ENCODE measurements at places on chromosomes 7 and 10. TPM values are rescaled to one million over a fixed set of nuclear protein-coding genes. Genes with fewer than 3 reads are reported as not detected.

DNA sequence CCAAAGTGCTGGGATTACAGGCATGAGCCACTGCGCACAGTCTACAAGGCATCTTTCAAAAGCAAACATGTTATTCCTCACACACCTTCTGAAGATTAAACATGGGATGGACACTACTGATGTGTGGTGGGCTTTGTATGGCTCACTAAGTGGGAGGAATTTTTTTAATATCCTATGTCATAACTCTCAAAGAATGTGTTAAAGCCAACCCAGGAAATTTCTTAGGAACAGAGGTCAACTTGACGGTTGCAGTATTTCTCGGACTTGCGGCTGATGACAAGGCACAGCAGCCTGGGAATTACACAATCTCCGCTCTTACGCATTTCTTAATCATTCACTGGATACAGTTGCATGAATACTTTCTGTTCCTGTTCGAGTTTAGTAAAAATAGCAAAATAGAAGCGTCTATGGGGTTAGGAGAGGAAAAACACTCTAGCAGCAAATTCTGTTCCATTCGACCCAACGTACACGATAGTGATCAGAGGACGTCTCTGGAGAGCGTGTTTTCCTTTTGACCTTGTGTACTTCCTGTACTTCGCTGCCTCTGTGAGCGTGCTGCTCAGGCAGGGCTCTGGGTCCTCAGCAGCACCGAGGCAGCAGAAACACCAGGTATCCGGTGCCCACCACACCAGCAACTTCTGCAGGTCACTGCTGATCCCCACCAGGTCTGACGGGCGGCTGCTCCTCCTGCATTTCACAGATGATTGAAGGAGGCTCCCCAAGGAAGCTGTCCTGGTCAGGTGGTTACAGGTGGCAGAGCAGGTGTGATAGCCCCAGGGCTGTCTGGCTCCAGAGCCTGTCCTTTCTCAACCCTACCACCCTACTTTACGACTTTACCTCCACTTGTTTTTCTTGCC is 26.4 kb upstream of the SRGN start:
- peak; percentile 11 for DNase-seq

The ACSM6 gene
- total RNA-seq: not detected

- DNase-seq: peak; percentile 80
Measured at GRCh38 chr7:101085162-101085964, at the start of gene TRIM56. Gene TRIM56, plus strand, starts transcription at chr7:101085481. Its CDS starts 1,832 bp downstream, at chr7:101087313.

The CISD1 gene
- 20.3 TPM for total RNA-seq

DNA sequence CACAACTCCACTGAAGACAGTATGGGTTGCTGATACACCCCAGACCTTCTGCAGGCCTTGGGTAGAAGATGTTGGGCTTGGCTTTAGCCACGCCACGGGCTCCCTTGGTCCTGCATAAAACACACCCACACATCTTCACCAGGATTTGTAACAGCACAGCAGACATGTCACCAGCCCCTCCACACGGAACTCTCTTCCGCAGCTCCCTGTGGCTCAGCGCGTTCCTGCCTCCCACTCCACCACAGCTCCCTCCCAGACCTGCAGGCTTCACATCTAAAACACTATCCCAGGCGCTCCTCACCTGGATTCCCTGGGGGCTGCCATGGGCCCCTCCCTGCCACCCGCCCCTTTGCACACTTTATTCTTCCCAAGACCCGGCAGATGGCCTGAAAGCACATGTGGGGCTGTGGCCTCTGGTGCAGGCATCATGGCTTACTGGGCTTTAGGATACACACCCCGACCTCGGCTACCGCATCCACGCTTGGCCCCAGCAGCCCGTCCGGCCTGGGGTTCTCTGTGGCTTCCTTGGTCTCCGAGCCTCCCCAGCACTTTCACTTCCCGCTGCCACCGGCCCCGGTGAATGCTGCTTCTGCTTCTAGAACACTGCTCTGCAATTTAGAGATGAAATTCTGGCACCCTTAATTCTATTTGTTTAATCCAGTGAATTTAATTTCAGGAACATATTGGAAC is 432.9 kb downstream of the DNAJB6 start:
- DNase-seq: no peak

GRCh38 chr7:37467002-37467401 is 18.3 kb upstream of the ELMO1 start:
- DNase-seq: no peak

DNA sequence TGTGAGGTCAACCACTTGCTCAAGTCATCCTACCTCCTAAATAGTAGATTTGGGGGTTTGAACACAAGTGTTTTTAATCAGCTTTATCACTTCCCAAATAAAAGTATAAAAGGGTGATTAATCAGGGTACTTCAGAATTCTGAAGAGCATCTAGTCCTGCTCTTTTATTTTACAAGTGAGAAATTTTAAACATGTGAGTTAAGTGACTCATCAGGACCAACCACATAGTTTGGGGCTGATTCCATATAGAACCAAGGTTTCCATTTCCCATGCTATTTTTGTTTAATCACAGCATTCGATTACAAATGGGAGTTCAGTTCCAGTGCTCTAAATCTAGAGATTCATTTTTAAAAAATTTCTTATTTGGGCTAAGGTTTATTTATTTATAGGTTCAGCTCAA is 113.4 kb downstream of the GPR158 start:
- DNase-seq: no peak

- no peak for DNase-seq
Measured at GRCh38 chr7:151743481-151743983, 133.4 kb downstream of the PRKAG2 start.

GRCh38 chr7:37759526-37759925 is 76.0 kb downstream of the GPR141 start:
- DNase-seq: no peak

GRCh38 chr7:137342828-137343261 is 688 bp downstream of the PTN start:
- DNase-seq: no peak

GRCh38 chr7:47896809-47897423 is 51.4 kb downstream of the PKD1L1 start:
- no peak for DNase-seq

Data from dermis microvascular lymphatic vessel endothelial cell (primary cell).